ENCODE measurements at places on chromosomes 5 and 9.

GRCh38 chr5:67031057-67031443, 165.5 kb downstream of the CD180 start:
- no peaks in the 10 kb centered on the region for H3K27me3 ChIP-seq
- no peak overlapping the region for H3K27ac ChIP-seq
- H3K36me3 ChIP-seq, result no peaks in the 10 kb centered on the region
- H3K4me1 ChIP-seq, result no peaks in the 10 kb centered on the region

- no peaks in the 10 kb centered on the region for H3K27me3 ChIP-seq
- no peak overlapping the region for H3K4me3 ChIP-seq
- DNase-seq, result no peak
- H3K4me1 ChIP-seq, result 0 out of 2 replicates have a peak, but pooled peaks cover 1% of the 10 kb centered on the region
- no peak overlapping the region for H3K27ac ChIP-seq
These were observed 136.6 kb upstream of the OTULINL start for GRCh38 chr5:14445013-14445412.

GRCh38 chr5:135266975-135267374, 132.1 kb downstream of the MACROH2A1 start:
- DNase-seq, result no peak
- no peak overlapping the region for H3K4me3 ChIP-seq
- no peaks in the 10 kb centered on the region for H3K36me3 ChIP-seq

GRCh38 chr5:4627131-4627530, 513.0 kb upstream of the ADAMTS16 start:
- H3K36me3 ChIP-seq, result no peaks in the 10 kb centered on the region
- no peak overlapping the region for H3K27ac ChIP-seq
- H3K27me3 ChIP-seq, result no peaks in the 10 kb centered on the region
- no peaks in the 10 kb centered on the region for H3K4me1 ChIP-seq
- no peak overlapping the region for H3K4me3 ChIP-seq

DNA sequence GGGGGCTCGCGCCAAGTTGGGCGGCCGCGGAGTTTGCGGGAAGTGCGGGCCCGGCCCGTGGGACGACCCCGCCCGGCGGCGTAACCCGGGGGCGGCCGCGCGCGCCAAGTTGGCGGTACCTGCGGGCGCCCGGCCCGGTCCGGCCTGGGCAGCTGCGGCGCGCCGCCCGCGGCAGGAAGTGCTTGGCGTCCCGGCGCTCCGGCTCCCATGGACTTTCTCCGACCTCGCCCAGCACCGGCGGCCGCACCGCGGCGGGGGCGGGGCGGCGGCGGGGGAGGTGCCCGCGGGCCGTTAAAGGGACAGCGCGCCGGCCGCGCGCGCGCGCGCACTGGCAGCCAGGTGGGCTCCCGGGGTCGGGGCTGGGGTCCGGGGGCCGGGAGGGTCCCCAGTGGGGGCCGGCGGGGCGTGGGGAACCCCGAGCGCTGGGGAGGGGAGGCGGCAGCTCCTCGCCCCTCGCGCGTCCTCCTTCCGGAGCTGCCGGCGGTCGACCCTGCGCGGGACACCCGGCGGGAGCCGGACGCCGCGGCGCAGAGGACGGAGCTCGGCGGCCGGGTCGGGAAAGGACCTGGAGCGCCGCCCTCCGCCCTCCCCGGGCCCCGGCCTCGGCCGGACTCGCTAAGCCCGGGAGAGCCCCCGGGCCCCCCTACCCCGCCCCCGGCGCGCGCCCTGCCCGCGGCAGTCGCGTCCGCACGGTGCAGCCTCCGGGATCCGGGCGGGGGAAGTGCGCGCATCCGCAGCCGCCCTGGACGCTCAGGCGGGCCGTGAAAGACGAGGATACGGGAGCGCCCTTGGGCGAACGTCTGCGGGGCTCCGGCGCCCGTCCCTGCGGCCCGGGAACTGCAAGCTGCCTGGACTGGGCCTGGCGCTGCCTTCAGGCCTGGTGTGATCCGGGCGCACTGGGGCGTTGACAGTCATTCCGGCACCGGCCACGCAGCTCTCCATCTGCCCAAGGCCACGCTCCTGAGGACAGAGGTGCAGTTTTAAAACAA, at the start of gene NACC2:
TSS of gene NACC2 (minus strand) at position 220 of the 989 bp plus-strand sequence. CDS start 44,768 bp downstream, outside the sequence.
- H3K4me1 ChIP-seq, result peaks cover 9% of the 10 kb centered on the region
- no peaks in the 10 kb centered on the region for H3K36me3 ChIP-seq
- DNase-seq, result no peak
- no peaks in the 10 kb centered on the region for H3K27me3 ChIP-seq

GRCh38 chr5:53246042-53246836, 136.7 kb upstream of the MOCS2 start:
- H3K27me3 ChIP-seq, result no peaks in the 10 kb centered on the region
- H3K36me3 ChIP-seq, result no peaks in the 10 kb centered on the region
- no peak overlapping the region for H3K27ac ChIP-seq
- no peak overlapping the region for H3K4me3 ChIP-seq
- no peak for DNase-seq
- no peaks in the 10 kb centered on the region for H3K4me1 ChIP-seq

DNA sequence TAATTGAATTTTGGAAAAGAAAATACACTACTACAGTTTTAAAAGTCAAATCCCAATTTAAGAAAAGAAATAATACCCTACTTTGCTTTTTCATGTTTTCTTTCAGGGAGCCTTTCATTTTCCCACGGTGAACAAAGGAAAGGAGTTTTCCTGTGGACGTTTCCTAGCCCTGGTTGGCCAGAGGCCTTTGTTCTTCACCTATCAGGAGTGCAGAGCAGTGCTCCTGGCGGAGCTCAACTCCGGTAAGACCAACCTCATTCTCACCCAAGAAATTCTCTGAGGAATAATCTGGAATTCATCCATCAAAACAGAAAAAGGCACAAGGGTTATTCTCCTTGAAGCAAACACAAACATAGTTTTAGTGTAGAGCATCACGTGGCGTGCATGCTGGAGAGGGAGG, 248.9 kb downstream of the ADGRV1 start:
- no peaks in the 10 kb centered on the region for H3K4me1 ChIP-seq
- H3K27ac ChIP-seq, result no peak overlapping the region
- no peak overlapping the region for H3K4me3 ChIP-seq
- no peaks in the 10 kb centered on the region for H3K27me3 ChIP-seq
- peaks cover 3% of the 10 kb centered on the region for H3K36me3 ChIP-seq

DNA sequence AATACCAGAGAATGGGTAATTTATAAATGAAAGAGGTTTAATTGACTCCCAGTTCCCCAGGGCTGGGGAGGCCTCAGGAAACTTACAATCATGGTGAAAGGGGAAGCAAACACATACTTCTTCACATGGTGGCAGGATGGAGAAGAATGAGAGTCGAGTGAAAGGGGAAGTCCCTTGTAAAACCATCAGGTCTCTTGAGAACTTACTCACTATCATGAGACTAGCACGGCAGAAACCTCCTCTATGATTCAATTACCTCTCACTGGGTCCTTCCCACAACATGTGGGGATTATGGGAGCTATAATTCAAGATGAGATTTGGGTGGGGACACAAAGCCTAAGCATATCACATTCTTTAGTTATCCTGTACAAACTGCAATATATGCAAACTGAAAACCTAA, 609.4 kb downstream of the MTRR start:
- H3K27me3 ChIP-seq, result no peaks in the 10 kb centered on the region
- H3K36me3 ChIP-seq, result no peaks in the 10 kb centered on the region
- DNase-seq, result no peak
- H3K4me1 ChIP-seq, result no peaks in the 10 kb centered on the region
- no peak overlapping the region for H3K4me3 ChIP-seq

DNA sequence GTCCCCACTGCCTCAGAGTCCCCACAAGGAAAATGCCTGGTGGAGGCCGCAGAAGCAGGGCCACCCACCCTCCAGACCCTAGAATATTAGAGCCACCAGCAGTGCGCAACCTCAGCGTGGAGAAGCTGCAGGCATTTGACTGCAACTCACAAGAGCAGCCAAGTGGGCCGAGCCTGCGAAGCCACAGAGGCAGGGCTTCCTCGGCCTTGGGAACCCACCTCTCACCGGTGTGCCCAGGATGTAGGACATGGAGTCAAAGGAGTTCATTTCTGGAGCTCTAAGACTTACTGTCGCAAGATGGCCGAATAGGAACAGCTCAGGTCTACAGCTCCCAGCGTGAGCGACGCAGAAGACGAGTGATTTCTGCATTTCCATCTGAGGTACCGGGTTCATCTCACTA, 397.9 kb upstream of the PIK3R1 start:
- DNase-seq, result no peak
- H3K27me3 ChIP-seq, result no peaks in the 10 kb centered on the region
- peak overlapping the region; percentile 18 for H3K4me3 ChIP-seq
- no peak overlapping the region for H3K27ac ChIP-seq

GRCh38 chr9:97858826-97859225, 5.8 kb downstream of the FOXE1 start:
- H3K36me3 ChIP-seq, result no peaks in the 10 kb centered on the region
- H3K4me1 ChIP-seq, result peaks cover 8% of the 10 kb centered on the region
- H3K27ac ChIP-seq, result no peak overlapping the region
- no peak for DNase-seq

DNA sequence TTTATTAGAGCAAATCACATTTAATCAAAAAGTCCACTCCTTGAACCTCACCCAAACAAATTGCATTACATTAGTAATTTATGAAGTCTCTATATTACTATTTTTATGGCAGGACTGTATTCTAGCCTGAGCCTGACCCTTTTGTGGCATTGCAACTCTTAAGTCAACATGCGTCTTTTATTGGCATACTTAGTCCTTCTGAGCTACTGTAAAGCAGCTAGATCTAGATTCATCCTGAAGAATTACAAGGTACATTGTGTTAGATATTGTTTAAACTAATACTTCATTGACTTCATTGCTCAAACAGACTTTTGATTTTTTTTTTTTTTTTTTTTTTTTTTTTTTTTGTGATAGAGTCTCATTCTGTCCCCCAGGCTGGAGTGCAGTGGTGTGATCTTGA, 1842.5 kb upstream of the CDH9 start:
- no peak for DNase-seq
- no peak overlapping the region for H3K27ac ChIP-seq
- H3K27me3 ChIP-seq, result no peaks in the 10 kb centered on the region
- no peaks in the 10 kb centered on the region for H3K36me3 ChIP-seq

DNA sequence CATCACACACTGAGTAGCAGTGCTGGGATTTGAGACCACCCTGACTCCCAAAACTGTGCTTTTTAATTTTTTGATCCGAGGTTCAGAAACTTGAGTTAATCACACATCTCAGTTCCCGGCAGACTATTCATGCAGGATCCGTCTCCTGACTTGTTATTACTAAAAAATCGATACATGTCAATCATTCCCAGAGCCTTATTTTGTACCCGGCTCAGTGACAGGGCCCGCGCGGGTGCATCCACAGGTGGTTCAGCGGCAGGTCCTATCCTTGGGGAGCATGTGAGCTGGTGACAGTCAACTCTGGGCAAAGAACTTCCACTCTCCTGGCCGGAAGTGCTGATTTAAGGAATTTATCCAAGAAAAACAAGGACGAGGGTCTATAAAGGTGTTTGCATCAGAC, 95.9 kb upstream of the MVB12B start:
- H3K27ac ChIP-seq, result no peak overlapping the region
- H3K4me3 ChIP-seq, result no peak overlapping the region
- H3K36me3 ChIP-seq, result no peaks in the 10 kb centered on the region
- H3K27me3 ChIP-seq, result no peaks in the 10 kb centered on the region

DNA sequence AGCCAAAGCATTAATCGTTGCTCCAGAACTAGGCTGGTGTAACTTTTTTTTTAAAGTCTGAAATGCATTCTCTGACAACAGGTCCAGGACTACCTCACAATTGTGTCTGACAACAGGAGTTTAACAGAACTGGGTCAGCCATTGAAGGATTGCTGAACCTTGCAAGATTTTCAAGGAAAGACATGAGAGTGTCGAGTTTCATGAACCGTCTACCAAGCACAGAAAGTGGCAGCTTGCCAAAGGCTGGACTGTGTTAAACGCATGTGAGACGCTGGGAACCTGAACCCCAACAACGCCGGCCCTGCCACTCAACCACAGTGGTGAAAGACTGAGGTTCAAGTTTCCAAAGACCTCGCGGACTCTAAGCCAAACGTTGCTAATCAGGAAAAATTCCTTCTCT, 79.1 kb downstream of the LHFPL2 start:
- DNase-seq, result no peak
- H3K36me3 ChIP-seq, result no peaks in the 10 kb centered on the region
- peaks cover 9% of the 10 kb centered on the region for H3K4me1 ChIP-seq
- H3K4me3 ChIP-seq, result no peak overlapping the region
- H3K27me3 ChIP-seq, result no peaks in the 10 kb centered on the region

DNA sequence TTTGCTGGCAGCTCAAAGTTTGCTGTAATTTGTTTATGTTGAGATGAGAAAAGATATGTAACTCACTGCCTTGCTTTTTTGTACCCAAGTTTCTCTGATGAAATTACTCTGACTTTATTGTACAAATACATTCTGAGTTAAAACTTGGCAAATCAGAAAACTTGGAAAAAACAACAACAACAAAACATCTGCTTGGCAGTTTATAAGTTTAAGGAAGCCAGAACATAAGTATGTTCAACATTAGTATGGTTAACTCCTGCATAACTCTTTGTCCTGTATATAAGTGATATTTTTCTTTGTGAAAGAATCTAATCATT, 233.1 kb downstream of the MAST4 start:
- no peak overlapping the region for H3K27ac ChIP-seq
- H3K4me1 ChIP-seq, result peaks cover 2% of the 10 kb centered on the region
- no peak overlapping the region for H3K4me3 ChIP-seq

GRCh38 chr5:174755106-174755505, 30.7 kb downstream of the MSX2 start:
- no peak overlapping the region for H3K4me3 ChIP-seq
- no peaks in the 10 kb centered on the region for H3K36me3 ChIP-seq
- no peaks in the 10 kb centered on the region for H3K4me1 ChIP-seq
- H3K27me3 ChIP-seq, result peaks cover 10% of the 10 kb centered on the region
- no peak for DNase-seq

DNA sequence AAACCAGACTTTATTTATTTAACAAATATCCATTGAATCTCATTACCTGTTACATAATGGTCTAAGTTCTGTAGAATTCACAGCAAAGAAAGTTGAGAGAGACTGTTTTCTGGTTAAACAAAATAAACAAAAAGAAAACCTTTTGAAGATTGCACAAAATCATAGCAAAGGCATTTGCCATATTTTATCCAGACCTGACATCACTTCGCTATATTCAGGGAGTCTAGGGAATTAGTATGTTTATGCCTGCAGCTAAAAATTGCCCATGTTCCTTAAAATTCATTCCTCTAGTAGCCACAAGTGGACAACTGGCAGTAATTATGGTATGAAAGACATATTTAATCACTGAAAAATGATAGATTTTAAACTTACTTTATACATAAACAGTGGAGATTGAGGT, 577.0 kb upstream of the DAB2 start:
- no peak overlapping the region for H3K4me3 ChIP-seq
- no peaks in the 10 kb centered on the region for H3K4me1 ChIP-seq
- H3K36me3 ChIP-seq, result no peaks in the 10 kb centered on the region
